Left ventricle myocardium inferior (tissue), 1 donor: ENCODE measurements at places on chromosomes 7 and 10.

GRCh38 chr7:143252006-143252405 lies 11.2 kb upstream of the GSTK1 start:
- no peak for DNase-seq

- DNase-seq: no peak
These were observed 140.4 kb downstream of the PIP4K2A start for GRCh38 chr10:22573820-22574569.

DNA sequence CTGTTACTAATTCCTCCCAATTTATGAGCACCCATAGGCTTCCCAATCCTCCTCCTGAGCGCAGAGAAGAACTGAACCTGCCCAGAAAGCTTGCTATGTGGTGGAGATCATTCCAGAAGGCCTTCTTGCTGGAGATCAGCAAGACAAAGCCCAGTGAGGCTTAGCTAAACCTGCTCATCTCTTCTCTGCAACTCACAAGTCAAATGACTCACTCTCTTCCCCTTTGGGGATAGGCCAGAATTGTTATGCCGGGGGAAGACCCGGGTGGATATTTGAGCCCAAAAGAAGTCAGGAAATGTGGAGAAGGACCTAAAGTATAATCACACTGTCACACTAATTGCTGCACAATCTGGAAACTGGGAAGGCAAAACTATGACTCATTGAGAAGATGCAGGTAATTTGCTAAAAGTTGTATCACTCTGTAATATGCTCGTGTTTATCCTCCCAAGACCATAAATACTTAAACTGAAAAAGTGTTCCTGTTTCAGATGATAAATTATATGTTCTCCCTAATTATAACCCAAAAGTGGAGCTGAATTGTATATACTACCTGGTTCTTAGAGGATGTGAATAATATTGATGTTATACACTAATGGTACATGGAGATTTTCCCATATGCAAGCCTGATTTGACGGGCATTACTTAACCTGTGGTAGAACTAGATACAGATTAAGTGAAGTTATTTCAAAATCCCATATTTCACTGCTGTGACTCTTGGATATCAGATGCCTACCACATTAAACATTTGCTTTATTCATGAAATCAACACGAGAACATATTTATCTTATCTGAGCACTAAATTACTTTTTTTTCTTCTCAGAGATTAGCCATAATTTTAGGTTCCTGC lies 6.4 kb downstream of the NEBL start:
- no peak for DNase-seq

- DNase-seq: no peak
These were observed 86.6 kb upstream of the AGBL3 start for GRCh38 chr7:134899729-134900128.

DNA sequence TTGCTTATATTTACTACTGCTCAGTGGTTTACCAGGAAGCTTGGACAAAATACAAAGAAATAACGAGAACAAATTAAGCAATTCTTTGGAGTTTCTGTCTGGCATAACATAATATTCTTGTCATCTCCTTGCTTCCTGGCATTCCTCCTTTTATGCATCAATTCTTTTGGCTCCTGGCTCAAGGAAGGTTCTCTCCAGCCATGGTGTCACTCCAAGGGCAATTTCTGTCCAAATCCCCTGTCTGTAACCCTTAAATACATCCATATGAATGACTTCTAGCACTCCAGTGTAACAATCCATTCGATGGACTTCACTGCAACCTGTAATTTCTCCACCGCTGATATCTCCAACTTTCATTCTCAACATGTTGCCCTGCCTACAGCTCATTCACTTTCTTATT lies 617.7 kb upstream of the ANKRD30A start:
- no peak for DNase-seq

DNA sequence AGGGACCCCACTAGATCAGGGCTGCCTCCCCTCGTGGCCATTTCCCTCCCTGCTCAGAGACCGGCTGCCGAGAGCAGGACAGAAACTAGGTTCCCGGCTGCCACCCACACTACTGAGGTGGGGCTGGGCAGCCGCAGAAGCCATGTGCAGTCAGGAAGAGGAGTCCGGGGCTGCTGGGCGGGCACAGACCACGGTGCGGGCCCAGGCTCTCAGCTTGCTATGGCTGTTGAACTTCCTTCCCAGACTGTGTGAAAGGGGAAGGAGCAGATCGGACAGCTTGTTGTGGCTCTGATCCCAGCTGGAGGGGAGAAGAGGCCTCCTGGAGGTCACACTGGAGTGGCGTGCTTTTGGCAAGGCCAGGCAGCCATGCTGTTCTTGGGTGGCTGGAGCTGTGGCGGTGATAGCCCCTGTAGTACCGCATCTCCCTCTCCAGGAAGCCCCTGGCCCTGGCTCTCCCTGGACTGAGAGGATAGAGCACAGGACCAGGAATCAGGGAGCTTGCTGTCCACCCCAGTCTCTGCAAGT lies 56.8 kb downstream of the HK1 start:
- peak; percentile 72 for DNase-seq

DNA sequence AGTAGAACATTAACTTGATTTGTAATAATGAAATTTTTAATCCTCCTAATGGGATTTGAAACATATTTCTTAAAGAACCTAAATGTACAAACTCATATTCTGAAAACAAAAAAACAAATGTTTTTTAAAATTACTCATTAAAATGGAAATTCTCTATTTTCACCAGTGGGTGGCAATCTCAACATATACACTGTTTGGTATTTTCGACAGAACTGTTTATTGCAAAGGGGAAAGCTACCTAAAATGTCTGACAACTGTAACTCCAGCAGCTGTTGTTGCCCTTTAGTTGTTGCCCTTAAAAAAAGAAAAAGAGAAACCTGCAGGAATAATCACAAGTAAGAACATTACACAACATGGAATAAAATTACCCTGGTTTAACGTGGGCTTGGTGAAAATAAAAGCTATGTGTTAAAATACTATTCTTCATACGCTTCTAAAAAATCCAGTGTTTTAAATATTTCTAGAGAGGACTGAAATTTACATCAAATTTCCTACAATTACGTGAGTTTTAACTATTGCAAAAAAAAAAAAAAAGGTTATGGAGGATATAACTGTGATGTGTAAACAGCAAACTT lies 54.5 kb downstream of the COL1A2 start:
- no peak for DNase-seq

GRCh38 chr10:10020945-10021344 lies 996.7 kb upstream of the CELF2 start:
- no peak for DNase-seq

DNA sequence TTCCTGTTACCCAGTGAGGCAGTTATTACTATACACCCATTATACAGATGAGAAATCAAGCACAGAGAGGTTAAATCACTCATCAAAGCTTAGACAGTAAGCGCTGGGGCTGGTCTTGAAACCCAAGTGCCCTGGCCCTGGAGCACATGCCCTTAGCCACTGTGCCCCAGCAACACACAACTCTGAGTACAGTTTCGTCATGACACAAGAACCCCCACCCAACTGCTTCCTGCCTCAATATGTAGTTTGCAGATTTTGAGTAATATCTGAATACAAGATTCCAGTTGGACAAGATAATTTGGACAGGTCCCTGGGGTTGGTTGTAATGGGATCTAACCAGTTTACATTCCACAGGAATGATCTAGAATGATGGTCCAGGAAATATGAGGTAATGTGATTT lies 62.8 kb downstream of the SH3PXD2A start:
- DNase-seq: peak; percentile 3

DNA sequence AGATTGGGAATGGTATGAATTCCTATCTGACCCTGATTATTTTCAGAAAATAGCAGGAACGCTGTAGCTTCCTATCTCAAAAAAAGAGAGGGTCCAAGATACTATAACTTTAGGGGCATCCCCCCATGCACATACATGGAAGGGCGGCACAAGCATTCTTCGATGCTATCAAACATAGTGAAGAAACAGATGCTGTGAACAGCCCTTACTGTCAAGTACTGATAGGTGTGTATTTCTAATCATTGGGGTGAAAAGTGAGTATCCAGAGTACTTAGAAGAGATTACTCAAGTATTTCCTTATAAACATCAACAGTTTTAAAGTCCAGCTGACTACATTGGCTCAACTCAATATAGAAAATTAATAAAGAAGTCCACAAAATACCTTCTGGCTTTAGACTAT lies 17.0 kb upstream of the NUP42 start:
- no peak for DNase-seq

DNA sequence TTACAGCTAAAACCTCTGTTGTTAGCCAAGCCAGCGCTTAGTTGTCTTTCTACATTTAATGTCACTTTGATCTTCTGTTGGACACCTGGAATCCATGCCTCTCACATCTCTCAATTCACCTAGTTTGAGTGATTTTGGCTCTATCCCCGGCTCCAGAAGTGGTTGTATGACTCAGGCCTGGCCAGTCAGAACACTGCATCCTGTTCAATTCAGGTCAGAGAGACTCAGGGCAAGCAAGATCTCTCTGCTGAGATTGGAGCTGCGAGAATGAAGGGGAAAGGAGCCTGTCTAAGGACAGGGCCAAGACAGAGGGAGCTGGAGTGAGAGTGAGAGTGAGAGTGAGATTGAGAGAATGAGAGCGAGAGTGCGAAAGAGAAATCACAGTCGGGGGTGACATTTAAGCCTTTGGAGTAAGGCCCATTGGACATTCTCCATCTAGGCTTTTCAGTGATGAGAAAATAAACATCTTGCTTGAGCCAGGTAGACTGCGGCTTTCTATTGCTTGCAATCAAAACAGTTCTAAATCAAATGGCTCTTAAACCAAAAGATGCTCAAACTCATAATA lies 83.3 kb upstream of the DYNC1I1 start:
- no peak for DNase-seq

DNA sequence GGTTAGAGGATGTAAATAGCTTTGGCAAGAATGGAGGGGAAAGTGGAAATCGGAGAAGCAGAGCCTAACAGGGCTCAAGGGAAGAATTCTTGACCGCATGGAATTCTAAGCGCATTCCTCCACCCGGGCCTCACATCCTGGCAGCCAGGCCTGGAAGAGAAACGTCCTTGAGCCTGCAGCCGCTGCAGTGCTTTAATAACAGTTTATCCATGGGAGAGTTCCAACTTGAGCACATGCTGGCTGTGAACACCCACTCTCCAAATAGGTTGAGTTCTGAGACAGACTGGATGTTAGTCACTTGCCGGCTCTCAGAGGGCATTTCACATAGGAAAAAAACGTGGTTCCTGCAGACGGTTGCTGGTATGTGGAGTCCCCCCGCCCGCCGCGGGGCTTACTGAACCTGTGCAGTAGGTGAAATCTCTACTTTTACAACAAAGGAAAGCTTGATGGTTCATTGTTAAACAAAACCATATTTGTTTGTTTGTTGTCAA lies 61.4 kb upstream of the STEAP1B start:
- DNase-seq: peak; percentile 75

- DNase-seq: no peak
These were observed 71.5 kb upstream of the LRRC4 start for GRCh38 chr7:128102490-128103291.

DNA sequence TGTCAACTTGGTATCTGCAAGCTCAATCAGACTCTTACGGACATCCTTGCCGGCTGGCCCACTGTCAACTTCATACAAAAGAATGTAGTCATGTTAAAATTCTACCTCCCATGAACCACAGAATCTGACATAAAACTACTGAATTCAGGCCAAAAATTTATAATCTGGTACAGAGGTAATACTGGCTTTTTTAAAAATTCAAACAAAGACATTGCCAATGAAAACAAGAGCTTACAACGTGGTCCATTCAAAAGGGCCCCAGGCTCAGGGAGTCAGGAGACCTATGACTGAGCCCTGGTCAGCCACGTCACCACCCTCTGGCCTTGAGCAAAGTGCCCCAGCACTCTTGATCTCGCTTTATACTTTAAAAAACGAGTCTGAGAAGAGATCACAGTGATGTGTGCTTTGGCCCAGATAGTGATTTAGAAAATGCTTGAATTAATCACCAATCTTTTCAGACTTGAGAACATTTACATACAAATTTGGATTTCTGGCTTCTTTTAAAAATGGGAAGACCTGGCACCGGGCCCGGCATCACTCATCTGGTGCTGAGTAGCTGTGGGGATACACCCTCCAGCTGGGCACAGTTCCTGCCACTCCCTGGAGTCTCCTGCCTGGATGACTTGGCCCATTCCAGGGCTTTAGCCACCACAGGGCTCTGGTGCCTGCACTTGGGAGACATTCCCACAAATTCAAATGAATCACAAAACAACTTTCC lies 94.1 kb downstream of the PIP4K2A start:
- peak; percentile 78 for DNase-seq

- peak; percentile 32 for DNase-seq
These were observed 80.2 kb upstream of the PRR15 start for GRCh38 chr7:29483219-29484104.

- DNase-seq: peak; percentile 36
These were observed 187.9 kb upstream of the INHBA start for GRCh38 chr7:41890631-41891274.

DNA sequence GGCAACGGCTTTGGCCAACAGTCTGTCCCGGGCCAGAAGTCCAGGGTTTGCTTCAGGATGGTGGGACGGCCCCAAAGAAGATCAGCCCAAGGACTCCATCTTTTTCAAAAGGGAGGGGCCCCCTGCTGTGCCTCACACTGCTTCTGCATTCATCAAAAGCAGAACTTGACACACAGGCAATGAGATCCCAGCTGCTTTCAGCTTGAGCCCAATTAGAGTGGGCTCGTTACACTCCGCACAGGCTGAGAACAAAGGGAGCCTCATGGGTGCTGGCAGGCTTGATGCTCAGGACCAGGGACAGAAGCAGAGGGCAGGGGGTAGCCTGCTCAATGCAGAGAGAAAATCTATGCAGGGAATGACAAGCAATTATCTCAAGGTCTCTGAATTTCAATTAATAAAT lies 45.5 kb downstream of the VOPP1 start:
- no peak for DNase-seq

DNA sequence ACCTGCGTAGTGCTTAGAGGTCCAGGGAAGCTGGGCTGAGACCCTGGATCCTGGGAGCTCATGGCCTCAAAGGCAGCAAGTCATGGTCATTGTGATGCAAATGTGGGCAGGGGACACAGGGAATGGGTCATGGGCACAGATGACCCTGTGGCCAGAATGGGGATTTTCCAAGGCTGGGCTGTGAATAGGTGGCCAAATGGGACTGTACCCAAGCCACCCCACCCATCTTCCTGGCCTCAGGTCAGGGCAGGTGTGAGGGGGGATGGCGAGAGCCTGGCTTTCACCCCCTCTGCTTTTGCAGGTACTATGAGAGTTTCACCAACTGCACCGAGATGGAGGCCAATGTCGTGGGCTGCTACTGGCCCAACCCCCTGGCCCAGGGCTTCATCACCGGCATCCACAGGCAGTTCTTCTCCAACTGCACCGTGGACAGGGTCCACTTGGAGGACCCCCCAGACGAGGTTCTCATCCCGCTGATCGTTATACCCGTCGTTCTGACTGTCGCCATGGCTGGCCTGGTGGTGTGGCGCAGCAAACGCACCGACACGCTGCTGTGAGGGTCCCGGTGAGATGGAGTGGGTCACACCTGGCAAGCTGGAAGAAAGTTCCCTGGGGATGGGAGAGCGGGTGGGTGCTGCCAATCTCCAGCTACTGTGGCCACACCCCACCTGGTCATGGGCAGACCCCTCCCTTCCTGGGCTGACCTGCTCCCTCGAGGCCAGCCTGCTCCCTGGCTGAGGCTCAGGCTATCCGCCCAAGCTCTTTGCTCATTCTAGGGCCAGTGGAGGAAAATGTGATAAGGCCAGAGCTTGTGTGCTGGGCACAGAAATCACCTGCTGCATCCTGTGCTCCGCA lies 25.5 kb downstream of the RAMP3 start:
- no peak for DNase-seq
